ENCODE measurements at places on chromosomes 6 and 20.
A peak's percentile ranks its signal among the peaks of the same experiment; 100 is the strongest.

GRCh38 chr20:6299456-6299855 is 176.6 kb upstream of the FERMT1 start:
- no peak for DNase-seq

GRCh38 chr6:127951172-127951917 is 50.5 kb upstream of the THEMIS start:
- DNase-seq, result no peak

- no peak for DNase-seq
Observed at GRCh38 chr6:31799781-31800180, 4.2 kb upstream of the VARS1 start.

GRCh38 chr20:25024171-25024570 is 31.6 kb upstream of the APMAP start:
- DNase-seq, result no peak

DNA sequence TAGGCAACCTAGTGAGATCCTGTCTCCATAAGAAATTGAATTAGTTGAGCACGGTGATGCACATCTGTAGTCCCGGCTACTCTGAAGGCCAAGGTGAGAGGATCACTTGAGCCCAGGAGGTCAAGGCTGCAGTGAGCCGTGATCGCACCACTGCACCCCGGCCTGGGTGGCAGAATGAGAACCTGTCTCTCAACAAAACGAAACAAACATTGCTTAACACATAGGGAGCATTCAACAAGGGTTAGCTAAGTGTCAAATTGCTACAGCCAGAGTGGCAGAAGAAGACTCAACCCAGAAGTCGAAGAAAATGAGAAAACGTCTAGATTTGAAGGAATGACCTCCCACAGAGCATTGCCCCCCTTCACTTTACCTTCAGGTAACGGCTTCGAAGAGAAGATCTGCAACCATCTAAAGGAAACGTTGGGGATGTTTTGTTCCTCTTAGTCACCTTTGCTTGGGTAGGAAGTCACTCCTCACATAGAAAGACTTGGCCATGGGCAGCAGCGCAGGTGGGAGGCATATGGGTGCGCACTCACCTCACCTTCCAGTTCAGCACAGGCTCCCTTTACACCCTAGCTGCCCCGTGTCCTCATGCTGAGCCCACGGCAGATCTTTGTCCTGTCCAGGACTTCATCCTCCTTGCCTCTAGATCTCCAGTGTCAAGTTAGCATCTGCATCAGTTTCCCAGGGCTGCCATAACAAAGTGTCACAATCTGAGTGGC is 63.7 kb upstream of the SHLD1 start:
- DNase-seq, result no peak

GRCh38 chr6:112037783-112038216 is 16.1 kb upstream of the CCN6 start:
- DNase-seq, result no peak

GRCh38 chr6:22807261-22807660 is 237.9 kb downstream of the HDGFL1 start:
- no peak for DNase-seq

- DNase-seq, result no peak
Observed at GRCh38 chr20:51553897-51554486, 11.5 kb upstream of the NFATC2 start.

DNA sequence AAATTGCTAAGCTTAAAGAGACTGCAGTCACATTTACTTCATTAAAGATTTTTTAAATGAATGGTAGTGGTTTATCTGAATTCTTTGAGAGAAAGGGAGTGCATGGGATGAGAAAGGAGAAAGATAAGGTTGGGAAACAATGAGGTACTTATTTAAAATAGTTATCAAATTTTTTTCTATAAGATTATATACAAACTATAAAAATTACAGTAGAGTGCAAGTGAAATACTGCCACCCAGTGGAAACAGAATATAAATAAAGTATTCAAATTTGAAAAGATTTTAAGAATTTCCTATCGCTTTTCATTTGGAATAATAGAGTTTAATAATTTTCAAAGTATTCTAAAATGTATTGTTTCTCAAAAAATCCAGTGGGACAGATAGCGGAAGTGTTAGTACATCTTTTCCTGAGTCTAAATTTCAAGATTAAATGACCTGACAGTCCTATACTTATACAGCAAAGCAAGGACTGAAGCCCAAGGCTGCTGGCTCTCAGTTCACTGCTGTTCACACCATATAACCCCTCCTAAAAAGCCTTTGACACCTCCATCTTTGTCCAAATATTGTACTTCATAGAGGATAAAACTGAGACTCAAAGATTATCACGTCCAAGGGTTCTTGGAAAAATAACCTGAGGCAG is 31.1 kb downstream of the EPM2A start:
- DNase-seq, result no peak

- no peak for DNase-seq
Observed at GRCh38 chr6:169975701-169976100, 224.3 kb downstream of the ERMARD start.

GRCh38 chr20:51876313-51876940 is 74.1 kb upstream of the SALL4 start:
- no peak for DNase-seq

- DNase-seq, result no peak
Observed at GRCh38 chr6:148572676-148573335, 174.0 kb upstream of the UST start.

GRCh38 chr6:87702589-87702945 is 534 bp upstream of the AKIRIN2 start:
- no peak for DNase-seq

DNA sequence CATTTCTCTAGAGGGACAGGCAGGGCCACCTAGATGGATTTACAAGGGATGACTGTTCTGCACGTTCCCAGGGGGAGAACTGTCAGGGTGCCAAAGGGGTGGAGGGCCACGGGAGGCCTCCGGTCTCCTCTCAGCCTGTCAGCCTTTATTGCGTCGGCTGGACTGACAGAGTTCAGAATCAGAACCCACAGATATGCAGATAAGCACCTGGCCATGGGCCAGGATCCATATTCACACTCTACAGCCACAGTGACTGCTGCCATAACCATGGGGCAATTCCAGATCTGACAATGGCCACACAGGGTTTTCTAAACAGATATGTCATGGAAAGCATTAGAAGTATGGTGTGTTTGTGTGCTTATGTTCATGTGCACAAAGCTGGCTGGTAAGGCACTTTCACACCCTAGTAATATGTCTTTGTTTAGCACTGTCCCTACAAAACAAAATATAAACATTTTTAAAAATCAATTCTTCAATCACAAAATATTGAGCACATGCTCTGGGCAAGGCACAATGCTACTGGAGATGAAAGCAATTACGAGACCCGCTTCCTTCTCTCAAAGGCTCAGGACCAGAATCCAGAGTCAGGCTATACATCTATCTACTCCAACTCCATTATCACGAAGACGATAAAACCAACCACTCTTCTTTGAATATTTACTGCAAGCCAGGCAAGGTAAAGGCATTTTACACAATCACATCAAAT is 29.1 kb downstream of the TRAM2 start:
- no peak for DNase-seq

- no peak for DNase-seq
Observed at GRCh38 chr6:160141001-160141726, 19.5 kb downstream of the SLC22A1 start.

DNA sequence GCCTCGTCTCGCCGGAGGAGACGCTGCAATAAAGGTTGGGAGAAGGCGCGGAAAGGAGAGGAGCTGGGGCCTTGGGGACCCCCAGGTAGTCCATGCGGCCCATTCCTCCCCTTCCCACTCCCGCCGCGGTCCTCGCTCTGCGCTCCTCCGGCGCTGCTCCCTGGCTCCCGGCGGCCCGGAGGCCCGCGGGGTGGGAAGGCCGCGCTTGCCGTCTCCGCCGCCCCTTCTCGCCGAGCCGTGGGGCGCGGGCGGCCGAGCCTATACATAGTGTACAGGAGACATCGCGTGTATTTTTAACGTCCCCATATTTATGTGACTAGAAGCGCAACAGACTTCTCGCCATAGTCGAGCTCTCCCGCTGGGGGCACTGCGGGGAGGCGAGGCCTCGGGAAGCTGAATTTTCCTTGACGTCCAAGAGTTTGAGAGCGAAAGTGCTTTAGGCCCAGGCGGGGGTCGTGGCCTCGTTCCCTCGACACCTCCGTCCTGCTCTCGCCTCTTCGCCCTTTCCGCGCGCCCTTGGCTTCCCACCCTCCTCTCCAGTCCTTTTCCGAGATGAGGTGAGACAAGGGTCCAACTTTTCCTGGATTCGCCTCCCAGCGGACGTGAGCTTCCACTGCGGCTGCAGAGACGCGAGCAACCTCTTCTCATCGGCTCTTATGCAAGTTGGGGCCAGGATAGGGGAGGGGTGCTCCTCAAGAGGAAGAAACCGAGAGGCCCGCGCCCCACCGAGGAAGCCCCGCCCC is 29.0 kb downstream of the SLC12A5 start:
- peak; percentile 43 for DNase-seq

DNA sequence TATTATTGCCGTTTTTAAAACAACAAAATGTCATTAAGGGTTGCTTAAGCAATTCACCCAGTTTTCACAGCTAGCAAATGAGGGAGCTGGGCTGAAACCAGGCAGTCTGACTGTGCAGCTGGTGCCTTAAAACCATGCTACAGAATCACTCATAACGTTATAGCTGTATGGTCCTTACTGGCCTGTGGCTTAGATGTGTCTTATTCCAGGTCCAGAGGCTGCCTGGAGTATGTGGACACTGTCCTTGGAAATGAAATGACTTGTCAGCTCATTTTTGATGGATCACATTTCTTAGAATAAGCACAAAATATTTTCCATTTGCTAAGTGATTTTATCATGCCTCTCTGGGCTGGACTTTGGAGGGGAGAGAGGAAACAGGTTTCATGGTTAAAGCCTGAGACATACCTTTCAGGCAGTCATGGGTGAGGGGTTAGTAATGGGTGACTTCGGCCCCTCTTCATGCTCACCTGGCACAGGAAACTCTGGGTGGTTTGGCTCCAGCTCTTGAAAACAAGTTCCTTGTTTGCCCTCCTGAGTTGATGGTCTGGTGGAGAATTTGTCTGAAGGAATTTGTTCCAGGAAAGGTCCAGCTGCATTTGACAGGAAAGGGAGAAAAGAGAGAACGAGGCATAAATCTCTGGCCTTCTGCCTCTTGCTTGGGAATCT is 823.2 kb downstream of the DHX35 start:
- DNase-seq, result no peak

- peak; percentile 12 for DNase-seq
Observed at GRCh38 chr6:14310960-14311359, 193.4 kb downstream of the CD83 start.

GRCh38 chr6:146090474-146090873 is 61.6 kb downstream of the GRM1 start:
- no peak for DNase-seq

- DNase-seq, result peak; percentile 79
Observed at GRCh38 chr20:49541733-49542513, 26.0 kb downstream of the PTGIS start.
